ENCODE measurements at places on chromosomes 7 and 10. TPM values are rescaled to one million over a fixed set of nuclear protein-coding genes. Genes with fewer than 3 reads are reported as not detected.

PHYHIPL gene
- 0.99 TPM for total RNA-seq

DNA sequence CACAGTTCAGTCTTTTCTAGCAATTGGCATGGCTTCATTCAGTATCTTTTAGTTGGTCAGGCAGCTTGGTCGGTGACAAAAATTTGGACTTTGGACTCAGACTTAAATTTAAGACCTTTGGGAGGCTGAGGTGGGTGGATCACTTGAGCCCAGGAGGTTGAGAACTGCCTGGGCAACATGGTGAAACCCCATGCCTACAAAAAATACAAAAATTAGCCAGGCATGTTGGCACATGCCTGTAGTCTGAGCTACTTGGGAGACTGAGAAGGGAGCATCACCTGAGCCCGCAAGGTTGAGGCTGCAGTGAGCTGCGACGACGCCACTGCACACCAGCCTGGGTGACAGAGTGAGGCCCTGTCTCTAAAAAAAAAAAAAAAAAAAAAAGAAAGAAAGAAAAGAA is 19.5 kb upstream of the ITPRID1 start:
- no peak overlapping the region for H3K4me3 ChIP-seq
- no peaks in the 10 kb centered on the region for H3K27me3 ChIP-seq
- H3K27ac ChIP-seq = no peak overlapping the region
- no peak for DNase-seq
- no peaks in the 10 kb centered on the region for H3K4me1 ChIP-seq

SFRP4 gene
- total RNA-seq = 3.0 TPM

MKX gene
- total RNA-seq = 19.2 TPM

DNA sequence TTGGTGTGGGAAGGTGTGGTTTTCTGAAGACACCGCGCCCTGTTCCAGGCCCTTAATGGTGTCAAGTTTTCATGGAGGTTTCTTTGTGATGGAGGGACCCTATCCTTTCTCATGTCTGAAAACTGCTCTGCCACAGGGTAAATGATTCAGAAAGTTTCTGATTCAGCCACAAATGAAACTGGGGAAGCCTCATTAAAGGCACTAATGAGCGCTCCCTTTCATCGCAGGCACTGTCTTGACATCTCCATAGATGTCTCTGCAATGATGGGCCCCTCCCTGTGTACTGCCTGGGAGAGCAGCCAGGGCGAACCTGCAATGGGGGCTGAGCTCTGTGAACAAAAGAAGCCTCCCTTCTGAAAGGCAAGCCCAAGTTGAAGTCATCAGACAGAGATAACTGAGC is 355.3 kb downstream of the PRPF18 start:
- H3K4me1 ChIP-seq = peaks cover 30% of the 10 kb centered on the region
- DNase-seq = no peak
- H3K4me3 ChIP-seq = no peak overlapping the region
- no peaks in the 10 kb centered on the region for H3K36me3 ChIP-seq
- no peak overlapping the region for H3K27ac ChIP-seq
- H3K27me3 ChIP-seq = no peaks in the 10 kb centered on the region

DNA sequence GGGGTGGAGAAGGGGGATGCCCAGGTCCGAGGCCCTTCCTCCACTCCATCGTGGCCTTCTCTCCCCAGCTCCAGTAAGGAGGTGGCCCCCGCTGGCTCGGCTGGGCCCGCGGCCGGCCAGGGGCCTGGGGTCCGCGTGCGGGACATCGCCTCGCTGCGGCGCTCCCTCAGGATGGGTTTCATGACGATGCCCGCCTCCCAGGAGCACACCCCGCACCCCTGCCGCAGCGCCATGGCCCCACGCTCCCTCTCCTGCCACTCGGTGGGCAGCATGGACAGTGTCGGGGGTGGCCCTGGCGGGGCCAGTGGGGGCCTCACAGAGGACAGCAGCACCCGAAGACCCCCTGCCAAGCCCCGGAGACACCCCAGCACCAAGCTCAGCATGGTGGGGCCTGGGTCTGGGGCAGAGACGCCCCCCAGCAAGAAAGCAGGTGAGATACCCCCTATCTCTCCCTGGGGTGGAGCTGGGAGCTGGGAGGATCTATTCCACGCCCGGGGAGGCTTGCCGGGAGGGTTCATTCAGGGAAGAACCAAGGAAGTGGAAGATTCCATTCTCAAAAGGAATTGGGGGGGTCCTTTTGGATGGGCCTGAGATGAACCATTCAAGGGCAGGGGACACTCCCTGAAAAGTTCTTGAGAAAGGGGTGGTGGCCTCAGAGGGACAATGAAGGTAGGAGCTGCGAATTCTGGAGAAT is 3.2 kb downstream of the NYAP1 start:
- H3K27me3 ChIP-seq = no peaks in the 10 kb centered on the region
- peaks cover 45% of the 10 kb centered on the region for H3K4me1 ChIP-seq
- no peak overlapping the region for H3K4me3 ChIP-seq
- peaks cover 9% of the 10 kb centered on the region for H3K36me3 ChIP-seq
